ENCODE measurements at places on chromosomes 5 and 9. TPM values are rescaled to one million over a fixed set of nuclear protein-coding genes. Genes with fewer than 3 reads are reported as not detected.

CARD9 gene
- 0.91 TPM for total RNA-seq

KIF27 gene
- 1.6 TPM for total RNA-seq

BTNL8 gene
- total RNA-seq, result 0.19 TPM

MCC gene
- 45.4 TPM for total RNA-seq

DNA sequence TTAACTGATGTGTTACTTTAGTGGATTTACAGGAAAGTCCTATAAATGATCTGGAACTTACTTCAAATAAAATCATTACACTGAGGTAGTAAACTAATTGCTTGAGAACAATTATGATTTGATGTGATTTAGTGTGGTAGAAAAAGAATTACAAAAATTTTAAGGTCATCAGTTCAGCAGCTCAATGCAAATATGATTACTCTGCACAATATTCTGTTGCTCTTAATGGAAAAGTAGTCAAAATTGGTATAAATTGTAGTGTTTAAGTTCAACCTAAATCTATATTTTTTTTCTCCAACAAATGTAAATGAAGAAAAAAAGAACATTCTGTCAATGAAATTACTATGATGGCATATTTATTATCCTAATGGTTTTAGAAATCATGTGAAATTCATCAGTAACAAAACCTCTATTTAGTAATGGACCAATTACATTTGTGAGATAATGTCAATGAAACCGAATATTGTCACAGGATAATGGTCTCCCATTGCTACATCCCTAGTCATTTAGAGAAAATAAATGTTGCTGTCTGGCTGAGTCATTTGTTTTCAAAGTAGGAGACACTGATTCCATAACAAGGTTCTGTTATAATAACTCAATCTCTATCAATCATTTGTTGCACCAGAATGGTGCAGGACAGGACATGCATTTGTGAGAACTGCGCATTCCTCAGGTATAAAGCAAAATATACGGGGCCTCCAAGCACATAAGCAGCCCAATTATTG, 177.1 kb downstream of the NFIB start:
- DNase-seq, result no peak

DNA sequence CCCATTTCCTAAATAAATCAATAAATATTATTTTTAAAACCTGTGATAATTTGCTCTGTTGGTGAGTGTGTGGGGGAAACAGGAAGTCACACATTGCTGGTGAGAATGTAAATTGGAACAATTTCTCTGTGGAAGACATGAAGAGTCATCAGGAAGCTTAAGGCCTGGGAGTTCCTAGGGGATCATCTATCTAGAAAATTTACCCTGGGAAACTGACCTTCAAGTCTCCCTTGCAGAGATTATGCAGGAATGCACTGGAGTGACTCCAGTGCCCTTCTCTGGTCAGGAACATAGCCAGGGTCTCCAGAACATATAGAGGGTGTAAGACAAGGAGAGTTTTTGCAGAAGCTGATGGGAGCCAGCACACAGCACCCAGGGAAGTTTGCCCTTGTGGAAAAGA, 13.0 kb upstream of the GCNT1 start:
- DNase-seq, result no peak

DNA sequence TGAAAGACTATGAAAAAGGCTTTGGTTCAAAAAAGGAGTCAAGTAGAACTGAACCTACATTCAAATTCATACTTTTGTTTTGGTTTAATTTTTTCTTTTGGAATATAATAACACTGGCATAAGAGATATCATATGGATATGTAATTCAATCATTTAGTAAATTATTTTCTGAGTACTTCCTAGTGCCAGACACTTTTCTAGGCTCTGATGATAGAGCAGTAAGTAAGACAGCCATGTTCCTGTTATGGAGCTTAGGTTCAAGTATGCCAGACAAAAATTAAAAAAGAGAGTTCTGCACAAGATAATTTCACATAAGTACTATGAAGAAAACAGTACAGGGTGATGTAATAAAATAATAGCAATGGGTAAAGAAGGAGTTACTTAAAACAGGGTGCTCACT, 1074.0 kb downstream of the PTPRD start:
- no peak for DNase-seq

- no peak for DNase-seq
These were observed 23.7 kb upstream of the TNC start for GRCh38 chr9:115141612-115142011.

GRCh38 chr5:612498-613424, 621 bp downstream of the CEP72 start:
- no peak for DNase-seq

DNA sequence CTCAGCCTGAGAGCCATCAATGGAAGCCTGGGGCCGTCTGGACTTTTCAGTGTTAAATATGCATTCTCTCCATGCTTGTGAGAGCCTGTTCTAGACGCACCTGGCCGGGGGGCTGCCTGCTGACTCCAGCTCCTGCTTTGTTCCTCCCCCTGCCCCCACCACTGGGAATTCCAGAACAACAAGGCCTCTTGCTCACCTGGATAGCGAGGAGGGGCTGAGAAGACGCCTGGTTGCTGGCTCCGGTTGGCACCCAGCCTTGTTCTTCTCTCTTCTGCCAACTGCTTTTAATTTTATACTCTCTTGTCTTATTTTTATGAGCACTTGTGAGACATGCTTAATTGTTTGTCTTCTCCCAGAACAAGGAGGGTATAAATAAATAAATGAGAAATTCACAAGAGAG, 15.0 kb upstream of the RAPGEF1 start:
- no peak for DNase-seq

GRCh38 chr5:128262911-128263310, 179.3 kb downstream of the SLC12A2 start:
- DNase-seq, result no peak

- DNase-seq, result no peak
These were observed 5.4 kb downstream of the KCNV2 start for GRCh38 chr9:2722715-2723114.

DNA sequence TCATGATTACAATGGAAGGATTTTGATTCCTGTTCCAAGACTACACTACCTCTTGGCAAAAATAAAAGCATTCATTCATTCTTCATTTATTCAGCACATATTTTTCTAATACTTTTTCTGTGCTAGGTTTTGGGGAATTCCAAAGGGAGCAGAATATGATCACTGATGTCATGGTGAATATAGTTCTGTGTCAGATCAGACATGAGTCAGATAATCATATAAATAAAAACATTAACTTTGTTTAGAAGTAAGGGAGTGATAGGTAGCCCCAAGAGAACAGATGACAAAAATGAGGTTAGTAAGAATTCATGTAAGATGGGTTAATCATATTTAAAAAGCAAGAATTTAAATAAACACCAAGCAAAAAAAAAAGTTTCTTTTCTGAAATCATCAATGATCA, 94.1 kb upstream of the RANBP6 start:
- DNase-seq, result no peak

DNA sequence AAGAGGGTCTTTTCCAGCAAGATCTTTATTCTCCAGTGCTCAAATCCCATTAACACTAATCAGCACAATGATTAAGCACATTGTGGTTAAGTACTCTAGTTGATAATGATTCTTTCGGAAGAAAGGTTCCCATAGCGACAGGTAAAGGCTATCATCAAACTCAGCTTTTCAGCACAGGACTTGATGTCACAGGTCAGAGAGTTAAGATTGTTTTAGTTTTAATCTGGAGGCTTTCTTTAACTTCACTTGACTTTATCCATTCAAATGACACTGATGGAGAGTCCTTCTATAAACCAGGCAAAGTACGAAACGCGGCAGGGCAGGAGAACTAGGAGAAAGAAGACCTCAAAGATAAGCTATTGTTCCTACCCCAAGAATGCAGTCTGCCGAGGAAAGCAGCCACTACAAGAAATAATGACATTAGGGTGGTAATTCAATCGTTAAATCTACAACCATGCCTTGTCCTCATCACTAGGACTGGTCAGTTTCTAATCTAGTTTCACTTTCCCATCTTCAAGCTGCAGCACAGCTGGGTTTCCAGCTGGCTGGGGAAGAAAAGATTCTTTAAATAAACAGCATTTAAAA, 4.6 kb downstream of the NRG2 start:
- DNase-seq, result no peak

- no peak for DNase-seq
These were observed 273.4 kb downstream of the CDK5RAP2 start for GRCh38 chr9:120306561-120306960.

DNA sequence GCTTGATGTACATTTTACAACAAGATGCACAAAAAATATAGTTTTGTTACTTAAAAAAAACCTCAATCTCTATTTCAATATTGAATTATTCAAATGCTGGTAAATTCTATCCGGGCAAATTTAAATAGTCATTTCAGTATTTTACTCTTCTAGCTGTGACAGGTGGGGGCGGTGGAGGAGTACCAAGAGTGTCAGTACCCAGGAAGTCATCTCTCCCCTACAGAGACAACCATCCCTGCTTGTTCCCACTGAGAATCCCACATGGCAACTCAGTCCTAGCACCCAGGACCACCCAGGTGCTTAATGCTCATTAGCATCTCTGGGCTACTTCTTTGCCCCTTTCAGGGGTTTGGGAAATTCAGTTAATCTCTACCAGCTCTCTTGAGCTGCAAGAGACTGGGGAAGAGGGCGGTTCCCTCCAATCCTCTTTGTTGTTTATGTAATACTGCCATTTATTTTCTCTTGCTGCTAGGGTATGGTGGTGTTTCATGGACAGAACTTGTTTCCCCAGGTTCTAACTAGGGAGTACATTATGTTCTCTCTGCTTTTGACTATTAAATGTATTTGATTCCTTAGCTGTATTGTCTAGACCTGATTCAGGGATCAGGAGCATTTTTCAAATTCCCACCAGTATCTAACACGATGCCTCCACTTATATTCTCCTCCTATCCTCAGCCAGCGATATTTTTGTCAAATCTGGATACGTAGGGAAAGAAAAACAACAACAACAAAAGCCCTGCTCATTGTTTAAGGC, 122.5 kb downstream of the CDH18 start:
- no peak for DNase-seq

DNA sequence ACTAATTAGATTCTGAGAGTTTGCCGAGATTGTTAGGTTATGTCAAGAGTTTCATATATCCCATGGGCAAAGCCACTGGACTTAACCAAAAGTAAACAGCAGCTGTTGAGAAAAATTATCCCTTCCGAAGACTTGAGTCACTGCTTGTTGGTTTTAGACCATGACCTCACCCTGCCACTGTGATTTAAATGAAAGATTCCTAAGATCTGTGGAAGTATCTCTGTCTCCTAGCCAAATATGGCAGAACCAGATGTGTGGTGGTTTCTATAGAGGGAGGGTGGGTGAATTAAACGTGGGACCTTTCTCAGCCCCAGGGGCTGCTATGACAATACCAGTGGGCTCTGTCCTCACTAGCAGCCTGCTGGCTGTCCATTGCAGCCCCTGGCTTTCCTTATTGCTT, 19.3 kb downstream of the DMRT3 start:
- DNase-seq, result no peak

GRCh38 chr9:129702589-129703520, 37.4 kb downstream of the PRRX2 start:
- DNase-seq, result no peak

All from esophagus squamous epithelium (tissue), 5 donors.